AG10803 (cell line): ENCODE measurements at places on chromosomes 3 and 15.

- DNase-seq, result no peak
These were observed 144.9 kb upstream of the MRPS22 start for GRCh38 chr3:139198929-139199328.

DNA sequence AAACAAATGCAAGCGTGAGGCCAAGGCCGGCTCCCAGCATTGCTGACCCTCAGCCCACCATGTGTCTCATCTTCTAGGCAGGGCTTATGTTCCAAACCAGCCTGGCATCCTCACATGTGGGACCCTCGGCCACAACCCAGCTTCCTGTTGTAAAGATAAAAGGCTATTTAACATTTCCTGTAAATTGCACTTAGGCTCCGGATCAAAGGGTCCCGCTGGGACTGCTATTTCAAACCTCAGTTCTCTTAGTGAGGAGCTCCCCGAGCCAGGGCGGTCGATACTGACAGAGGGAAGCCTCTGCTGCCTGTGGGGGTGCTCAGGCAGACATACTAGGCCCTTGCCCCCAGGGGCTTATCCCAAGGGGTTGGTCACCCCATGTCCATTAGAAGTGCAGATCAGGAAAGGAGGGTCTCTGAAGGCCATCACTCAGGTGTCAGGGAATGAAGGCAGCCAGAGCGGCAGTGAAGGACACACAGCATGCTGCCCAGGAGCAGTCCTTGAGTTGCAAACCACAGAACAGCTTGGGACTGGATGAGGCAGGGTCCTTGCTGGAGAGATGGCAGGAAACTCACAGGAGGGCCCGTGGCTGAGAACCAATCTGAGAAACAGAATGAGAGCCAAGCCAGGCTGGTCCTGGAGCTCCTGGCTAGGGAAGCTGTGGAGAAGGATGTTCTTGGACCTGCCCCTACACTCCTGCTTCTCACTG, 239.9 kb downstream of the TLE3 start:
- no peak for DNase-seq

- no peak for DNase-seq
These were observed 2.3 kb upstream of the DLL4 start for GRCh38 chr15:40926659-40927494.

GRCh38 chr3:168981396-168981795, 682.1 kb downstream of the MECOM start:
- DNase-seq, result no peak

DNA sequence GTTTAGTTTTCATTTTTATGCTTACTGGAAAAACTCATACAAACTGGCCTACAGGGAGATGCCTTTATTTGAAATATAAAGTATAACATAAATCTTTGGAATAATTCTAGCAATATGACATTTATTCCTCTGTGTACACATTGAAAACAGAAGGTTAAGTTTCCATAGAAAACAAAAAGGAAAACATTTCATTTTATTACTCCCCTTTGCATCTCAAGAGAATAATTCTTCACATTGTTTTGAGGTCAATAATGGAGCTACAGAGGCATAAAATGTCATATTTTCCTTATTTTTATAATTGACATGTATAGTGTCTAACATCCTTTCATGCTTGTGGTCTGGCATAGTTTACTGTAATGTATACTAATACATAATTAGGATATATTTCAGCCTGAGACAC, 187.6 kb upstream of the AGTR1 start:
- no peak for DNase-seq

DNA sequence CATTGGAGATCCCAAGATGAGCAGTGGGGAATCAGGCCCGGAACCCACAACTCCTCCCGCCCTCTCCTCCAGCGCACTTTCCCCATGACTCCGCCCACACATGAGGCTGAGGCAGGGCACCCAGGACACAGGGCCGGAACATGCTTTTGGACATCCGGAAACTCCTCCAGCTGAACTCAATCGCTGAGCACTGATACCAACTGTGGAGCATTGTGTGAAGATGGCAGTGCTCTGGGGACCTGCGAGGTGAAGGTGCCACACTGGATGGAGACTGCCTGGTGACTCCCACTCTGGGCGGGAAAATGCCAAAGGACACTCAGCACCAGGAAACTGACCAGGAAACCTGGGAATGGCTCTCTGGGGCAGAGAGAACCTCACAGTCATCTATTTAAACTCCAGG, 189.1 kb downstream of the FAM43A start:
- DNase-seq, result no peak

DNA sequence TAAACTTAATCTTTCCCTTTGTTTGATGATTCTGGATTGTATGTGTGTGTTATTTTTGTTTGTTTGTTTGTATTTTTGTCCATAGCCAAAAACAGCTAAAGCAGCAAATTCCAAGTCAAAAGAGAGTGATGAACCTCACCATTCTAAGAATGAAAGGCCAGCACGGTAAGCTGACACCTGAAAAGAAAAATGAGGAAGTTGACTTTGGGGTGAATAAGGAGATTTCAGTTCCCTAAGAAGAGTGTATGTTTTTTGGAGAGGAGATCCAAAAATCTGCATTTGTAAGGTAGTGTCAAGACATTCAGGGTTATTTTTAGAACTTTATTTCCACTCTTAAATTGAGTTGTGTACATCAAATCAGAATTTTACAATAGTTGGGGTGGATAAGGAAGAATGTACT, 52.3 kb upstream of the UTS2B start:
- no peak for DNase-seq
